A549 treated with Hydrocortisone at 1 μM for 4 hours (cell line): ENCODE measurements at places on chromosomes 2 and 18. TPM values are rescaled to one million over a fixed set of nuclear protein-coding genes. Genes with fewer than 3 reads are reported as not detected.

The PDE1A gene
- 0.13 to 0.81 TPM (median 0.20 TPM) in 5 replicates for total RNA-seq

The GKN2 gene
- total RNA-seq: 1.8 to 3.1 TPM (median 2.5 TPM) in 5 replicates

The KANSL3 gene
- total RNA-seq: 22.2 to 27.8 TPM (median 22.3 TPM) in 5 replicates

The SP100 gene
- total RNA-seq: 25.1 to 31.2 TPM (median 27.8 TPM) in 5 replicates

The VWA3B gene
- 0.15 to 0.29 TPM (median 0.26 TPM) in 3 of 5 replicates, not detected in the others for total RNA-seq

The TGIF1 gene
- total RNA-seq: 72.4 to 114 TPM (median 102 TPM) in 5 replicates

The POTEC gene
- not detected in 5 replicates for total RNA-seq

The SNRNP200 gene
- total RNA-seq: 112 to 133 TPM (median 116 TPM) in 5 replicates

The NGEF gene
- total RNA-seq: 12.2 to 18.6 TPM (median 15.8 TPM) in 5 replicates

The SNED1 gene
- 0.47 to 1.2 TPM (median 0.83 TPM) in 5 replicates for total RNA-seq

The LHCGR gene
- not detected in 5 replicates for total RNA-seq
